Left ventricle myocardium superior (tissue), 1 donor: ENCODE measurements at places on chromosomes 3 and 15. TPM values are rescaled to one million over a fixed set of nuclear protein-coding genes. Genes with fewer than 3 reads are reported as not detected.

Gene HYPK
- total RNA-seq, result 12.3 TPM

Gene NECTIN3
- total RNA-seq, result 9.1 TPM

Gene IMPG2
- 0.20 TPM for total RNA-seq

Gene GPR15
- not detected for total RNA-seq

DNA sequence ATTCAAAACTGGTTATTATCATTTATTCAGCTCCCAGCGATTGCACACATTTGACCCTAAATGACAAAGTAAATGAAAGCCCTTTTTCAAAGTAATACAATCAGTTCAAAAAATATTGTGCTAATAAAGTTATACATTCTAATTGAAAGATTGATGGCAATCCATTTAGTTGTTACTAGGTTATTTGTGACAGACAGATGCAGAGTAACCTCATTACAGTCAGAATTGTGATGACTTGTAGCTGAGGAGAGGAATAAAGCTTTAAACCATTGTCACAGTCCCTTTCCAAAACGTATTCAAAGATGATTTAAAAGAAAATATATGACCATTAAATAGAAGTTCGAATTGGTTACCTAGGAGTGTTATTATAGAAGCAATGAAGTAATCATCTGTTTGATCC, 86.1 kb downstream of the ROBO2 start:
- no peak for DNase-seq

DNA sequence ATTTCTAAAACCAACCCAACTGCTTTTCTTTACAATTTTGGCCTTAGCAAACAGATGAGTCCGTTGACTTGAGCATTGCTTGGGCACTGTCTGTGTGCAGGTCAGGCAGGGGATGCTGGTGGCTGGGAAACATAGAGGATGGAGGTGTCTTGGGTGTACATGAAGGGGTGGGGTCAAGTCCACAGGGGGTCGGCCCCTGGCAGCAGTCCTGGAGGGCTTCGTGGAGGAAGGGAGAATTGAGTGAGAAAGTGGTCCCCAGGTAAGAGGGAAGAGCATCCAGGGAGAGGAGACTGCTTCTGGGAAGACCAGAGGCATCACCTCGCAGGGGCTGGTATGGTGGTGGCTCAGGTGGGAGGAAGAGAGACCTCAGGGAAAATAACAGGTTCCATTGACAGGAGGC, 144.8 kb downstream of the TJP1 start:
- DNase-seq, result no peak

GRCh38 chr3:180881065-180881801, 31.2 kb upstream of the FXR1 start:
- DNase-seq, result no peak

DNA sequence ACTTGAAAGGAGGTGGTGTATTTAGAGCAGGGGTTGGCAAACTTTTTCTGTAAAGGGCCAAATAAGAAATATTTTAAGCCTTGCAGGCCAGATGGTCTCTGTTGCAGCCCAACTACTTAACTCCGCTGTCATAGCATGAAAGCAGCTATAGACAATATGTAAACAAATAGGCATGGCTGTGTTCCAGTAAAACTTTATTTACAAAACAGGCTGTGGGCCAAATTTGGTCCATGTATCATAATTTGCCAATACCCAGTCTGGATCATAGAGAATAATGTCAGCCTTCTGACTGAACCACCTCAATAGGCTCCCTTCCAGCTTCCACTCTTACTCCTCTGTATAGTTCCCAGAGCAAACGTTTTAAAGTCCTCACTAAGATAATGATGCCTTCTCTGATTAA, 638.8 kb upstream of the CFAP20DC start:
- no peak for DNase-seq
